ENCODE measurements at places on chromosomes 11 and 22.

DNA sequence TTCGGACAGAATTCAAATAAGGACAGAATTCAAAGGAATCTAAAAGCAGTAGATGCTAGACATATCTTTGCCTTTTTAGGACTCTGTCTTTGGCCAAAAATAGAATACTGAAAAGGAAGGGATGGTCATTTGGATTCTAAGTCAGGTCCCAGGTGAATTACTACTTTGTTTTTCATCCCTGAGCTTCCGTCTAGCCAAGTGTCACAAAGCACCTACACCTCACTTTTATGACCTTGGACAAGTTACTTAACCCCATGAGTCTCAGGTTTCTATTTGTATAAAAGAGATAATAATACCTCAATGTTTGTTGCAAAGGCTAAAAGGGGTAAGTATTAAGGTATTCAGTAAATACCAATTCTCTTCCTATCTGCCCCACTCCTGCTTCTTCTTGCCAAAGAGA lies 7.3 kb downstream of the KIF18A start:
- DNase-seq, result no peak

- no peak for DNase-seq
Observed at GRCh38 chr11:118606157-118606843, 1.1 kb upstream of the PHLDB1 start.

- no peak for DNase-seq
Observed at GRCh38 chr11:72584939-72585597, 89.2 kb downstream of the PDE2A start.

DNA sequence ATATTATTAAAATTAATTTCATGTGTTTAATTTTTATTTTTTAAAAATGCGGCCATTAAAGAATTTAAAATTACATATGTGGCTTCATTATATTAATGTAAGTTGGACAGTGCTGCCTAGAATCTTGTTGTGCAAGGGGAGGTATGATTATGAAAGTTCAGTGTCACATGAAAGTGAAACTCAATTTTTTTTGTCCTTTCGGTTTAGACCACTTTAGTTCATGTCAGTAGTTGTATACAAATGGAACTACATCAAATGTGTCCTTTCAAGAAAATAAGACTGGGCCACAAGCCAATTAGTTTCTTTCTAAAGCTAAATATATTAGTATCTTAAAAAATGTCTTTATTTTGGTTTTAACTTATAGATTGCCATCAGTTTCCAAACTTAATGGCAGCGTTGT lies 35.7 kb downstream of the TBCEL start:
- DNase-seq, result no peak

DNA sequence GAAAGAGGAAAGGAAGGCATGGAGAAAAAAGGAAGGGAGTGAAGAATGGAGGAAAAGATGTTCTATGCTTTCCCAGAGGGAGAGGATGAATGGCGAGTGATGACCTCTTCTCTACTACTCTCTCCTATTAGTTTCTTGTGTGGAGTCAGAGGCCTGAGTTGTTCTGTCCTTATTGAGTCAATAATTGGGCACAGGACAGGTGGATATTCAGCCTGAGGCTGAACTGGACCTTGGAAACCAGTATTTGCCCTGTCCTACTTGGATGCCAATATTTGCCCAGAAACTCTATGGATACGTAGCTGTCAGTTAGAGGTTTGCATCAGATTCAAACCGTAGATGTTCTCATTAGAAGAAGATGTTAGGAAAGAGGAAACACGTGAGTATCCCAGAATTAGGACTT lies 17.6 kb upstream of the SWAP70 start:
- no peak for DNase-seq

GRCh38 chr22:38467904-38468442 lies at the start of gene KDELR3:
Gene KDELR3 (plus strand): TSS chr22:38468096. CDS start chr22:38468234, 138 bp downstream.
- DNase-seq, result no peak

DNA sequence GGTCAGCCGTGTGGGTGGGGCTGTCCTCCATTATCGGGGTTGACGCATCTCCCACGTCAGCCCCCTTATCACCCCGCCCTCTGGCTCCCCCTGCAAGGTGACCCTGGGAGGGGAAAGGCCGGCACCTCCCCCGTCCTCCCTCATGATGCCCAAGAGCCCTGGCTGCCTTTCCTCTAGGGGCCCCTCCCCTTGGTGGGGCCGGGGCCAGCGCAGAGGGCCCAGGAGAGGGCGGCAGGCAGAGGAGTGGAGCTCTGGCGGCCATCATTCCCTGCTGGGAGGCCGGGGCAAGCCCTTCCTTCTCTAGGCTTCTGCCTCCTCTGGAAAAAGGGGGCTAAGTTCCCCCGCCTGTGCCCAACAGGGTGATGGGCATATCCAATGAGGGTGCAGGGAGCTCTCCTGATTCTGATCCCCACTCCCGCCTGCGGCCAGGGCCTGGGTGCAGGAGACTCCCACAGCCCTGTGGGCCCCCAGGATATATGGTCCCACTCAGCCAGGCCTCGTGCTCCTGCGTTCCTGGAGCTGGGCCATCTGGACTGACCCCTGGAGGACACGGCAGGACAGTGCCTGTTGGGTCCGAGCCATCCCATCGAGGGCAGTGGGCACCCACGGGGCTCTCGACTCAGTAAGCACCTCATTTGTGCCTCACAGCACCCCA lies 12.3 kb downstream of the MYRF start:
- DNase-seq, result no peak
